Endodermal cell (in vitro differentiated cells): ENCODE measurements at places on chromosomes 7 and 10.
A peak's percentile ranks its signal among the peaks of the same experiment; 100 is the strongest.

DNA sequence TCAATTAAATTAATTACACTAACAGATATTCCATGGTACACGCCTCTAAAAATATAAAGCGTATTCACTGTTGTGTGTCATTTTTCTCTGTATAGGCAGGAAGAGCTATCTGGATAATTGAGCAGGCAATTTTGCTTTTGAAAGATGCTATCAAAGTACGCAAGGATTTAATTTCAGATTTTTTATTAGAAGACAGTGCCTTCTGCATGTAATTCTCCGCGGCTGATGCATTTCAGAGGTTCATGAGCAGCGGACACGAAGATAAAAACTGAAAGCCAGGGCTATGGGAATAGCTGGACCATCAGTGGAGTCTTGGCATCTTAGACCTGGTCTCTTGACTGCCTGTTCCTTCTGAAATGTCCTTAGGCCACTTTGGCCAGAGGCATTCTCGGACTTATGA is 35.7 kb upstream of the SDK1 start:
- peak; percentile 57 for DNase-seq

DNA sequence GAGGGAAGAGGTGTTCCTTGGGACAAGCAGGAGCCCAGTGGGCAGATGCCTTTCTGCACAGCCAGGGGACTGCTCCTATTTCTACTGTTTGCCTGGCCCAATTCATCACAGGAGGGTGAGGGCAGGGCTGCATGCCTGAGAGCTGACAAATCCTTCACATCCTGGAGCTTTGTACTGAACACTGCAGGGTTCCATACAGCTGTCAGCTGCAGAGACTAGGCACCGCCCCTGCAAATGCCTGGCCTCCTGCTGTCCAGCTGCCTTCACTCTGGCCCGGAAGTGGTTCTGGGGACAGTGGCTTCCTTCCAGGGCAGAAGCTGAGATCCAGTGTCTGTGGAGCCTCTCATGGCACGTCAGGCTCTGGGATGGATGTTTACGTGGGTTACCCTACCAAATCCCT is 470.7 kb downstream of the DNAJB6 start:
- peak; percentile 68 for DNase-seq

DNA sequence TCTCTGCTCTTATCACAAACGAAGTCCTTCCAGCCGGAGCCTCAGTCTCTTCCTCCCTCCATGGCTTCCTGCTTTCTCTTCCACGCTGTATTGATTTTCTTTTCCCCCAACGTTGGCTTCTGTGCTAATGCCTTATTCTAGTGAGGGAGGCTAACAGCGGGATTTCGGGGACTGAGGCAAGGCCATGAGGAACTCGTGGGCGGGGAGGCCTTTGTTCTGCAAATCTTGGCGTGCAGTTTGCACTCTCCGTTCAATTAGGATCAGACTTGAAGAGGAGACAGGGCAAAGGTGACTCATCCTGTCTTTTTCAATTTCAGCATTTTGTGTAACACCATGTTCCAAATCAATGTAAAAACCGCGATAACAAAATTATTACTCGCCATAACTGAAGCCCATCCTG is 25.3 kb downstream of the EN2 start:
- no peak for DNase-seq

DNA sequence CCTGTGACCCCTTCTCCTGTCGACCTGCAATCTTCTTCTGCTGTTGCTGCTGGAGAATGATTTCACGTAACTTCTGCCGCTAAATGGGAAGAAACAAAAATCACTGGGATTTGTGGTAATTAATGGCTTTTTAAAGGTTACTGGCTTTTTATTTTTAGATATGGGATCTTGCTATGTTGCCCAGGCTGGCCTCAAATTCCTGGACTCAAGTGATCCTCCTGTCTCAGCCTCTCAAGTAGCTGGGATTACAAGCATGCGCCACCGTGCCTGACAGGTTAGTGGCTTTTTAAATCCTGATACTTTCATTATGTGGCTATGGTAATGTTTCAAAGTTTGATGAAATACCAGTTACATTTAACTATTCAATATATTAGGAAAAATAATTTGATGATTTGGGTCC is 154.6 kb downstream of the GALNT11 start:
- DNase-seq = no peak

DNA sequence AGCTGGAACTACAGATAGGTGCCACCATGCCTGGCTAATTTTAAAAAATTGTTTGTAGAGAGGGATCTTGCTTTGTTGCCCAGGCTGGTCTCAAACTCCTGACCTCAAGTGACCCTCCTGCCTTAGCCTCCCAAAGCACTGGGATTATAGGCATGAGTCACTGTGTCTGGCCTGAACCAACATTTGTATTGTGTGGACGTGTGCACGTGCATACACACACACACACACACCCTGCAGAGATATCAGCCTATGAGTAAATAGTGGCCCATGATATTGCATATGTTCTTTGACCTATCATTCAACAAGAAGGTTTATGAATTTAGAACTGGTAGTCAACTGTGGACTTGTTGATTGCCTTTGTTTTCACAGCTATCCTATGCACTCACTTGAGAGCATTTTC is 161.6 kb downstream of the BAMBI start:
- DNase-seq = no peak

GRCh38 chr10:34374356-34375045 is 440.6 kb downstream of the PARD3 start:
- no peak for DNase-seq

GRCh38 chr10:48324580-48324979 is 18.1 kb downstream of the MAPK8 start:
- DNase-seq = no peak

- no peak for DNase-seq
Observed at GRCh38 chr7:25758559-25758958, 393.4 kb upstream of the NFE2L3 start.

GRCh38 chr10:27679369-27679912 is 66.2 kb downstream of the MKX start:
- no peak for DNase-seq

DNA sequence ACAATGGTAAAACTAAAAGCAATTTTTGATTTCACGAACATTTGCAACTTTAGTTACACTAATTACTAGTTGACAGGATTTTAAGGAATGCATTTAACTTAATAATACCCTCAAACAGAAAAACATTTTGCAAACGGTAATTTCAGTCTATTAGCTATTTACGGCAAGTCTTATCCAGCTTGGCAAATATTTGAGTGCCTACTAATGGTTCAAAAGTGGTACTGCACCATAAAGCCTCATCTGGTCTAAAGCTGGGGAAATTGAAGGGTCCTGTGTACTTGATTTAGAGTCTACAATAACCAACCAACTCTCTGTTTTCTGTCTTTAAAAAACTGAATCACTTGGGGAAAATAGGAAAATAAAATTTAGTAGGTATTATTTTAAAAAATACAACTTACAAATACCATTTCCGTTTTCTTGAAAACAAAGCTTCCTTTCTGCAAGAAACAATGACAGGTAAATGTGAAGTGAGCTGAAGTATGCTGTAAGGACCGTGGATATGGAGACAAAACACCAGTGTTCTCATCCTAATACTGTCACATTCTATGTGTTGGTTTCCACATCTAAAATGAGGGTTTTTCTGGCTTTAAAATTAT is 142.3 kb downstream of the VPS50 start:
- no peak for DNase-seq

DNA sequence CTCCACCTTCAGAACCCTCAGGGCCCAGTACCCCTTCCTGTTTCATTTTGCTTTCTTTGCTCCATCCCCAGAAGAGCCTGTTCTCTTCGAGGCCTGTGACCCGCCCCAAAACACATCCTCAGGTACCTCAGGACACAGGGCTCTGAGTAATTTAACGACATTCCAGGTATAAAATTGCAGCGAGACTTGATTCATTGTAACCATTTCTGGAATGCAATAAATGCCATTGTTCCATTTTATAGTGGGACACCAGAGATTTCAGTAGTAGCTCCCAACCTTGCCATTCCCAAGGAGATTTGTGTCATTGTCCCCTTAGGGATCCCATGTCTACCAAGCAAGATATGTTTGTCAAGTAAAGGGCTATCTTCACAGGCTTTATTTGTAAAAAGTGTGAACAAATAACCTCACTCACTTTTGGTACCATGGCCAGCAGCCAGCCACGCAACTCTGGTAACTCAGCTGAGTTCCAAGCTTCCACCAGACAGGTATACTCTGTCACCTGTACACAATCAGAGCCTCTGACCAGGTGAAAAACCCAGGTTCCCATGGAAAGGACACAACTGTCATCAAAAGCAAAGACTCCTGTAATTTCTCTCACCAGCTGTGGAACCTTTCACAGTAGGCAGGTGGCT is 441.3 kb downstream of the PLXNA4 start:
- DNase-seq = no peak

- no peak for DNase-seq
Observed at GRCh38 chr7:139660317-139661042, 117.3 kb downstream of the HIPK2 start.

DNA sequence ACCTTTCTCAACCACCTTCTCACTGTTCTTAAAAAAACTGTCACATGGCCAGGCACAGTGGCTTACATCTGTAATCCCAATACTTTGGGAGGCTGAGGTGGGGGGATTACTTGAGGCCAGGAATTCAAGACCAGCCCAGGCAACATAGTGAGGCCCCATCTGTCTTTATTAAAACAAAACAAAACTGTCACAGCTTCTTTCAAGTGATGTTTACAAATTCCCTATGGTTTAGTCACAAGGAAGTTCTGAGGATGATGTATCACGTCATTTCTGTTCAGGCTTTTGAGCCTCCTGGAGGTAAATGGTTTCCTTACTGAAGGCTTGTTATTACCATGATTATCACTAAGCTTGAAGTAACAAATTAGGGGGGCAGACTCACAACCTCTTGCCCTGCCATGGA is 186.2 kb downstream of the CFTR start:
- no peak for DNase-seq

GRCh38 chr7:90856351-90857070 is 260.4 kb downstream of the CDK14 start:
- DNase-seq = no peak

- DNase-seq = no peak
Observed at GRCh38 chr7:114522081-114522480, 107.5 kb downstream of the FOXP2 start.

- no peak for DNase-seq
Observed at GRCh38 chr10:112700215-112700671, 249.8 kb upstream of the TCF7L2 start.

GRCh38 chr10:75024971-75025523 is 86.4 kb upstream of the SAMD8 start:
- DNase-seq = no peak

- DNase-seq = no peak
Observed at GRCh38 chr7:94286111-94286510, 108.6 kb upstream of the COL1A2 start.

DNA sequence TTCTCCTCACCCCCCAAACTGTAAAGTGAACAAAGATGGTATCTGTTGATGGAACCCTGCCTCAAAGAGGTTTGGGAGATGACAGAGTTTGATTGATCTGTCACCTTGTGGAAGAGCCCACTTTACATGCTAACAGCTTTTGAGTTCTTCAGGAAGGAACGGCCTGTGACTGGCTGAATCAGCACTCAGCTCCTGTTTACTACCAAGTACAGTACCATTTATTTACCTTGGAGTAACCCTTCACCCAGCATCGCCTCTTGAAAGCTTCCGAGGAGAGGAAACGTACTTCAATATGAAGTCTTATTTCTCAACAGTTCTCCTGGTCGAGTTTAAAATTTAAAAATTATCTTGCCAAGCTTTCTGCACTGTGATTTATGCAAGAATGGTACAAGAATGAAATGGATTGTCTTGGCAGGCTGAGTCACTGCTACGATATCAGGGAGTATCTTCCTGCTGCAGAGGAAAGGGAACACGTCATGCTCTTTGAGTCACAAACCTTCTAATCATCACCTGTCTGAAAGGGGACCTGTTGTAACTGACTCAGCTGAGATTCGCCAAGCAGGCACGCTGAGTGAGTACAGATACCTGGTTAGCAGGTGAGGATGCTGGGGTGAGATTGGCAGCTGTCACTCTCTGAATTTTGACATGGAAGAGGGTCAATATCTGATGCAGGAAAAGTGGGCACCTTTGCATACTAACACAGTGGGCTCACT is 30.1 kb downstream of the KLF6 start:
- peak; percentile 39 for DNase-seq

DNA sequence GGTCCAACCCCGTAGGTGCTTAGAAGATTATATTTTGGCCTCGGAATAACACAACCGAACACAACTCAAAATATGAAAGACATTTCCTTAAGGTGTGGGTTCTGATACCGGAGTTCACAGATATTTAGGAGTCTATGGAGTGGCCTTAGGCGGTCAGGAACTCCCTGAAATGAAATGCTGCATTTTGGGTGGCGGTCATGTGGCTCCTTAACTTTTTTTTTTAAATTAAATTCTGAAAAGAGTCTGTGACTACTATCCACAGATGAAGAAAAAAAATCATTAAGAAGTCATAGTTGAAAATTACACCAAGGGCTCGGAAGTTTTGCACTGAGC is 290.9 kb upstream of the NFE2L3 start:
- DNase-seq = no peak

GRCh38 chr10:18906636-18907035 is 142.0 kb upstream of the MALRD1 start:
- DNase-seq = no peak

GRCh38 chr10:29737074-29737593 is 102.4 kb upstream of the SVIL start:
- no peak for DNase-seq

DNA sequence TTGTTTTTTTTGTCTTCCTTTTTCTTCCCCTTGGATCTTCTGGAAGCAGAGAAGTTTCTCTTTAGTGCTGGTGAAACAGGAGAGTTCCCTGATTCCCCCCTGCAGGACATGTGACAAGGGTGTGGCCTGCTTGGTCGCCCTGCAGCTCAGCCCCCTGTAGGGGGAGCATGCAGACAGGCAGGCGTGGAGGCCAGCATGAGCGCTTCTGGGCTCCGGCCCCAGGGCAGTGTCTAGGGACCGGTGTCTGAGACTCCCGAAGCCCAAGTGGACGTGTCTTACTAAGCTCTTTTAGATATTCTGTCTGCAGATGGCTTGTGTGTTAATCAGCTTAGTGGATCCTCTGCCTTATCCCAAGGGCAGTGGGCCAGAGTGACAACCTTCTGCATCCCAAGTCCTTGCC is 26.1 kb downstream of the PRSS58 start:
- DNase-seq = peak; percentile 91

GRCh38 chr10:25177754-25178135 is 2.9 kb downstream of the GPR158 start:
- no peak for DNase-seq

DNA sequence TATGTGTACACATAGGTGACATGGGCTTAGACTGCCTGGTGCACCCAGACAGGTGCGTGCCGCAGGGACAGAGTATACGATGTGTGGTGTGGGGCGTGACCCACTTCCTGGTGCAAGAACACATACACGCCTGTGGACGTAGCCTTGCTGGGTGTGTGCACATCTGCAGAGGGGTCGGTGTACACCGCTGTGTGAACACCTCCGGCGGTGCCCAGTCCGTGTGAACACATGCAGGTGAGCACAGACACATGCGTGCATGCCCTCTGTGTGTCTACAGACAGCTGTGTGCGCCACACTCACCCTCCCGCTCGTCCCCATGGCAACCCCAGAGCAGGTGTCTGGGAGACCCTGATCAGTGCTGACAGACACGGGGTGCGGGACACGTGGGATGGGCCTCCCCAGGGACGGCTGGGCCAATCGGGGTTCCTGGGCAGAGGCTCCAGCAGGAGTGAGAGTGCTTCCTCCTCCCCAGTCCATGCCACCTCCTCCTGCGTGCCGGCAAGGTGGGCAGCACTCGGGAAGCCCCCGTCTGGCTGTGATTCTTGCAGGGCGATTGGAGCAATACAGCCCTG is 23.4 kb downstream of the ELFN1 start:
- peak; percentile 54 for DNase-seq
